ENCODE measurements at places on chromosomes 1 and 21.
A peak's percentile ranks its signal among the peaks of the same experiment; 100 is the strongest.

- no peak for DNase-seq
Measured at GRCh38 chr1:208206092-208206698, 38.0 kb downstream of the PLXNA2 start.

- peak; percentile 45 for DNase-seq
Measured at GRCh38 chr1:50427818-50428779, 4.9 kb upstream of the DMRTA2 start.

DNA sequence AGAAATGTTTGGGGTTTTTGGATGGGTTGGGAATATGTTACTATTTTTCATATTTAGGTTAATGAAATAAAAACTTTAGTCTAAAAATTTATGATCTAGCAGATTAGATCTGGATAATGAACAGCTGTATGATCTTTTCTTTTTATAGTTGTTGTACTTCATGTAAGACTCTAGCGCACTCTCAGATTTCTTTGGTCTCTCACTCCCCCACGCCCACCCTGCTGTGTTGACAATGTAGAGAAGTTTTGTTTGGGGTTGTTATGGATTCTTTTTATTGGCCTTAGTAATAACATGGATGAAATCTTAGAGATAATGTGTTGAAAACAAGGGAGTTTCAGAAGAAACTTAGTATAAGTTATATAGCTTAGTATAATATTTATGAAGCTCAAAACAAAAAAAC lies 5.5 kb downstream of the KLF18 start:
- DNase-seq = no peak

DNA sequence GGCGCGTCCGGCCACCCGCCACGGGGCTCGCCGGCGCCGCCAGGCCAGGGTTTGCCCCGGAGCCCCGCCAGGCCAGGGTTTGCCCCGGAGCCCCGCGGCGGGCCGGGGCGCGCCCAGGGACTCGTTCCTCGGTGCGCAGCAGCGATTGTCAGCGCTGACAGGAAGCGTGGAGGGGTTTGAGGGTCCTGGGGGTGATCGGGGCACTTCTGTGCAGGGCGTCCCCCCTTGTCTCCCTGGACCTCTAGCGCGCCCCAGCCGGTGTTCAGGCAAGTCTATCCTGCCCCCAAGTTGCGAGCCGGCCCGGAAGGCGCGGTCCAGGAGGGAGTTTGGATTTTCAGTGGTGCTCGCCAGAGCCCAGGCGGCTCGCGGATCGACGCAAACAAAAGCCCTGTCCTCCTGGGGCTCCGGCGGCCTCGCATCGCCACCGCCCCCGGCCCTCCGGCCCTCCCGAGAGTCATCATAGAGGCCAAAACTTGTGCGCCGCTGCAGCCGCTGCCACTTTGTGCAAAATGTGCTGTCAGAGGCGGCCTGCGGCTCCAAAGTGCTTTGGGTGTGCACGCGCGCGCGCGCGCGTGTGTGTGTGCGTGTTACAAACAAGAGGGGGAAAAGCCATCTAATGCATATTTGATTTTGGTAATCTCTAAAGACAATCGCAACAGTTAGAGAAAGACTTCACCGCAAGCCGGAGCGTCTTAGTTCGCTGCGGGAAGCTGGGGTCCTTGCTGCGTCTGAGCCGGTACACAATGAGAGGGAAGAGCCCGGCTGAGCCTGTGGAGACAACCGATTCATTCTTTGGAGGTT lies 1.0 kb downstream of the ROR1 start:
- peak; percentile 77 for DNase-seq

DNA sequence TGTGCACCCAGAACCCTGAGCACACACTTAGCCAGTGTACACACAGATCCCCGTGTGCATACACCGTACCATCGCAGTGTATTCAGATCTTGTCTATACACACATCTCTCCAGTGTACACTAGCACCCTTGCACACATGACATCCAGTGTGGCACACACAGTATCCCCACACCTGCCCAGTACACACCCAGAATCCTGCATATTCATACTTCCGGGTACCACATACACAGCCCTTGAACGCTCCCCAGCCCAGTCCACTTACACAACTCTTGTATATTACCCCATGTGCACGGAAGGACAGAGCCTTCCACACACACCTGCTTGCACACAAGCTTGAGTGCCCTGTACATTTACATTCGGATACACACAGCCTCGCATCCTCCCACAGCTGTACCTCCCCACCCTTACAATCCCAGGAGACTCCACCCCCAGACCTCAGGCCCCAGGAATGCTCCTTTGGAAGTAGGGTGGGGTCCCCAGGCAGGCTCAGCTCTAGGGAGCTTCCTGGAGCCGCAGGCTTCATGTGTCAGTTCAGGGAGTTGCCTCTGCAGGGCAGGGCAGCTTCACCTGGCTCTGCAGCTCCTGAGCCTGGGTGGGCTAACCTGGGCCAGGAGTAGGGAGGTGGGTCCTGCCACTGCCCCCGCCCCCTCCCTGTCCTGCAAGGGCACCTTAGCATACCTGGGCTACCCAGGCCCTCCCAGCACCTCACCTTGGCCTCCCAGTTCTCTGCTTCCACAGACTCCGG lies 46.2 kb downstream of the AHDC1 start:
- DNase-seq = no peak

DNA sequence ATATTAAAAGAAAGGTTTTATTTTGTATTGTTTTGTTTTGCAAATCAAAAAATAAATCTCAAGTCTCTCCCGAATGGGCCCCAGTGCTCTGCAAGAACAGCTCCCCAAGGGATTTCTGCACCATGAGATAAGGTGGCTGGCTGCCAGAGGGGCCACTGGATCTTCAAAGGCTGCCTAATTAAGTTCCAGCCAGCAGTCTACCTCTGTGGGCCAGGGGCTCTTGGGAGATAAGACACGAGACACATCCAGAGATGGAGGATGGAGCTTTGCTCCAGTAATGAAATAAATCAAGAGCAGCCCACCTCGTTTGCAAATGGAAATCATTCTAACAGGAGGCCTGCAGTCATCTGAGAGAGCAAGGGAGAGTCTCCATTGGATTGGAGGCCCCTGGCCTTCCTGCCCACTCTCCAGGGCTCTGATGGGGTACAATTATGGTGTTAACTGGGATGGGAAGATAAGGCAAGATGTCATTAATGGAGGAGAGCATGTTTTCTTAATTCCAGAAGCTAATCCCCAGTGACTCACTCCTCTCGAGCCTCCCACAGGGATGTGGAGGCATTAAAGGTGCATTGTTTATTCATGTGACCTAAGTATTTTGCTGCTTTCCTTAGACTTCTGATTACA lies 155.2 kb upstream of the KAZN start:
- no peak for DNase-seq

GRCh38 chr1:19057182-19057779 lies 100.8 kb upstream of the IFFO2 start:
- no peak for DNase-seq

GRCh38 chr1:39898648-39899603 lies 2.8 kb downstream of the MYCL start:
- peak; percentile 58 for DNase-seq

DNA sequence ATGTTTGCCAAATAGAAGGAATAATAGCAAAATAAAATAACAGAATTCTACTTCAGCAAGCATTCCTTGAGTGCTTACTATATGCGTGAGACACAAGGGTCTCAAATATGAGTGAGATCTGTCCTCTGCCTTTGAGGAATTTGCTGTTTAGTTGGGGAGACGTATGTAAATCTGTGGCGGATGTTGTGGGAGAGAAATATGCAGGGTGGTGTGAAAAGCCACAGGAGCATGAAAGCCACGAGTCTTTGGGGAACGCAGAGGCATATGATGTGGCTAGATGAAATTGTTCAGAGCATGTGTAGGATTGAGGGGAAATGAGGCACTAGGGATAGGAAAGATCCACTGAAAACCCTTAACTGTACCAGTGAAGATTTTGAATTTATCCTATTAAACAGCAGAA lies 244.4 kb downstream of the PBX1 start:
- no peak for DNase-seq

Measured in muscle of back (tissue), 13 donors.